ENCODE measurements at places on chromosomes 3 and 15.

DNA sequence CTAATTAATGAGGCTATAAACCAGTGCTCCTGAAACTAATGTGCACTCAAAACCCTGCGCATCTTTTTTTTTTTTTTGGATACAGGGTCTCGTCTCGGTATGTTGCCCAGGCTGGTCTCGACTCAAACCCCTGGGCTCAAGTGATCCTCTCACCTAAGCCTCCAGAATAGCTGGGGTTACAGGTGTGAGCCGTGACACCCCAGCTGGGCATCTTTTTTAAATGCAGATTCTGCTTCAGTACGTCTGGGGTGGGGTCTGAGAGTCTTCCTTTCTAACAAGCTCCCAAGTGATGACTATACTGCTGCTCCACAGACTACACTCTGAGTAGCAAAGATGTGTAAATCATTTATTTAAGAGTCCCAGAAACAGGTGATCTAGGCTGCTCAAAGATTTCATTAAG lies 73.0 kb downstream of the BFSP2 start:
- DNase-seq, result no peak

DNA sequence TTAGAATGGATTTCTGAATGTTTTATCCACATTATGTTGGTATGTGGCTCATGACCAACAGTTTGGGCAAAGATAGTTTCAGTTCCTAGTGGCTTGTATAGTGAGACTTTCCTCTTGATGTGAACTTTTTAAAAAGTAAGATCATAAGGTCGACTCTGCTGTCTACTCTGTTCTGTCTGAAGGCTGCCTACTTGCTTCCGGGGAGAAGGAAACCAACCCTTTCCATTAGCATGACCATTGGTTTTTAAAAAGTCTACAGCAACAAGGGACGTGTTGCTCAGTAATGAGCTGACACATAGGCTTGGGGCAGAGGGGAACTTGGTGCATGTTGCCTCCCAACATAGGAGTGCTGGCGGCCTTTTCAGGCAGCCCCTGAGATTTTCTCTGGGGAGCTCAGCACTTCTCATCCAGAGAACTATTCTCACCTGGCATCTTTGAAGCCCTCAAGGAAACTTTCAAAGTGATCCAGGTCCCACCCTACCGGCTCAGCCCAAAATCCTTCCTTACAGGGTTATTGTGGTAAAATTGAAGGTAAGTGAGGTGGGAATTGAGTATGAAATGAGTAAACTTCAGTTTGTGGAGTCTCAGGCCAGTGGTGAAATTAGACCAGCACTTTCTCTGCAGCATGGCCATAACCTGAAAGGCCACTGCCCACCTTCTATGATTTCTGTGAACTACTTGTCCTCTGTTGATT lies 30.6 kb downstream of the PSMD6 start:
- no peak for DNase-seq

GRCh38 chr3:107239703-107240102 lies 137.5 kb upstream of the CCDC54 start:
- DNase-seq, result no peak

DNA sequence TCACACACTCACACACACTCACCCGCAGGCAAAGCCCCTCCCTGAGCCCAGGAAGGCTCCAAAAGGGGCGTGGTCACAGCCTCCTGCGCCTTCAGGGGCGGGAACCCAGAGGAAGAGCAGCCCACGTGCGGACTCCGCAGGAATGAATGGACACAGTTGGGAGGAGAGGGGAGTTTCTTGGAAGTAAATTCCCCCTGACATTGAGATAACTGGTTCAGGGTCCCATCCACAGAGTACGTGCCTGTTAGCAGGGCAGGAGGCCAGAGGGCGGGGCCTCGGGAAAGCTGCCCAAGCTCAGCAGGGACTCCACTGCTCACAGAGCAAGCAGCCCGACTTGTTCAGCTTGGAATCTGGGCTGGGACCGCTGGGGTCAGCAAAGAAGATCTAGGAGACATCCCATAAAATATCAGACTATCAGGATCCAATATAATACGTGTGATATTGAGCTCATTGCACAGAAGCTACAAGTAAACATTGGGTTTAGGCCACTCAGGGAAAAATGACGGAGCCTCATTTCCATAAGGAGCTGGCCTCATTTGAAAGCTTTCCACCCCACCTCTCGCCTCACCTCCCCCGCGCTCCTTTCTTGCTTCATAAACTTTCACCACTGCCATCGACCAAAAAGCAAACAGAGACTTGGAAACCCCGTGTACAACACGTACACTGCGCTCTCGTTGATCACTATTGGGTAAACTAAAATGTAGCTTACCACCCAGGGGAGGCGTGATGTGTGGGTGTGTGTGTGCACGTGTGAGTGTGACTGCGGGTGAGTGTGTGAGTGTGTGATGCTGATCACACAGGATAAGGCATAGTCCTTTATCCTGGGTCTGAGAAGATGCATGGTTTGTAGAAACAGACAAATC lies 36.0 kb downstream of the TM2D3 start:
- DNase-seq, result no peak

DNA sequence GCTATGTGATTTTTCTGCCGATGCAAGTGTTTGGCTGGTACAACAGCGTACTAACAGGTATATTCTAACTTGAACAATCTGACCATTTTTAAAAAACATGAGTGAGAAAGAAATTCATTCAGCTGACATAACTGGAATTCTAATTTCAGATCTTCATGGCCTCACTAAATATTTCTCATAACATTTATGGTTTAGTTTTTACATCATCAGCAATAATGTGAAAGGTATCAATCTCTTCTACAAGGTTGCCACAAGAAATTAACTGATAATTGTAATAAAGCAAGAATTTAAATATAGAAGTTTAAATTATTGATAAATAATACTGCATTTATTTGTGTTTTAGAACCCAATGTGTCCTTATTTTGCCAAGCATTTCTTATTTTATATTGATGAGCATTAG lies 5.2 kb upstream of the C3orf80 start:
- DNase-seq, result no peak
